Uterus (tissue), 4 donors: ENCODE measurements at places on chromosomes 3 and 15.

DNA sequence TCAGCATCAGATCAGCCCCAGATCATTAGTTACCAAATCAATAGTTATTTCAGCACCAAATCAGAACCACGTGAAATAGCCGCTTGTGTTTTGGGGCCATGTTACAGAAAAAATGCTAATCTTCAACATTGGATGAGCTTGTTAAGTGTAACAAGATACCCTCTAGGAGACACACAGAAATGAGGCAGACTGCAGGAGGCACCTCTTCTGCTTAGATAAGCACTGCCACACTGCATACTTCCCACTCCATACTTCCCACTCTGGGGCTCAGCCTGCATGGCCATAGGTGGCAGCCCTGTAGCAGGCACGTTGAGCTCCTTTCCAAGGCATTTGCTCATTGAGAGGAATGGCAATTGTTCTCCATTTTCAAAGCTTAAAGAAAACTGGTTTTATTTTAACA lies 73.3 kb downstream of the CHCHD6 start:
- DNase-seq: no peak

GRCh38 chr3:126954141-126954842 lies 28.6 kb upstream of the PLXNA1 start:
- no peak for DNase-seq

GRCh38 chr15:97874139-97874538 lies 86.4 kb upstream of the ARRDC4 start:
- no peak for DNase-seq

DNA sequence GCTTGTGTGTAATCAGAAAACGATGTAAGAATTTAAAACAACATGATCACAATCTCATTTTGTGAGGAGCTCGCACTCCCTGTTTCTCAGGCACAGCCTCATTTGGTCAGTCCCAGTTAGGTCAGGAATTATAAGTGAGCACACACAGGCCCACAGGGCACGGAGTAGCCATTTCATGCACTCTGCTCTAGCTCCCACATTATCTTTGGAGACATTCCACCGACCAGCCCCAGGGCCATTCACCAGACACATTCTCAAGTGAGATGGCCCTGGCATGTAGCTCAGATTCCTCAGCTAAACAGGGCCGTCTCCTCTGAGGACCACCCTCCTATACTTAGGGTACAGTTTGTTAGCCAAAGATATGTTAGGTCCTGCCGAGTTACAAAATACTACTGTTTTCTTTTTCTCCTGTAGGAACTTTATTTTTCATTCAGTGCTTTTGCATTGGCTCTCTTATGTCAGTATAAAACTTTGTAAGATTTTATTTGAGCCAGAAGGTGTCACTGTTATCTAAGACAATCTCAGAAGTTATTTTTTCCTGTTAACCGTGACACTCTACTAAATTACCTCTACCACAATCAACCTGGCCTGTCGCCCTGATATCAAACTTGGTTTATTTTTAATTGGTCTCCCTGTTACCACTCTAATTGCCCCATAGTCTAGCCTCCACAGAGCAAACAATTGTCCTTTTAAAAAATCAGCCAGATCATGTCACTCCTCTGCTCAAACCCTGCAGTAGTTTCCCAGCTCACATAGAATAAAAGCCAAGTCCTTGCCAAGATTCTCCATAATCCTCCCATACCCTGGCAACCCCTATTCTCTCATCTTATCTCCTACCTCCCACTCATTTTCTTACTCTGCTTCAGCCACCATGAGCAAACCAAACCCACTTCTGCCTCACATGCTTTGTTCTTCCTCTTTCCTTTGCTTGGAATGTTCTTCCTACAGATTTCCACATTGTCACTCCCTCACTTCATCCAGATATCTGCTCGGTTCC lies 105.7 kb downstream of the PPP2R3A start:
- peak; percentile 27 for DNase-seq

- DNase-seq: no peak
Observed at GRCh38 chr15:58357529-58358476, 74.0 kb upstream of the LIPC start.

DNA sequence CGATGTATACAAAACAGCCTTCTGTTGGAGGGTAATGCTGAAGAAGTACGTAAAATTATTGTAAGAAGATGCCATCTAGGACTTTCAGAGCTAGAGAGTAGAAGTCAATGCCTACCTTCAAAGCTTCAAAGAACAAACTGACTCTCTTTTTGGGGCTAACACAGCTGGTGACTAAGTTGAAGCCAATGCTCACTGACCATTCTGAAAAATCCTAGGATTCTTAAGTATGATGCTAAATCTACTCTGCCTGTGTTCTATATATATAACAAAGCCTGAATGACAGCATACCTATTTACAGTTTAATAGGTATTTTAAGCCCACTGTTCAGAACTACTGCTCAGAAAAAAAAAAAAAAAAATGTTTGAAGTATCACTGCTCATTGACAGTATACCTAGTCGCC lies 18.9 kb downstream of the ADPGK start:
- no peak for DNase-seq

DNA sequence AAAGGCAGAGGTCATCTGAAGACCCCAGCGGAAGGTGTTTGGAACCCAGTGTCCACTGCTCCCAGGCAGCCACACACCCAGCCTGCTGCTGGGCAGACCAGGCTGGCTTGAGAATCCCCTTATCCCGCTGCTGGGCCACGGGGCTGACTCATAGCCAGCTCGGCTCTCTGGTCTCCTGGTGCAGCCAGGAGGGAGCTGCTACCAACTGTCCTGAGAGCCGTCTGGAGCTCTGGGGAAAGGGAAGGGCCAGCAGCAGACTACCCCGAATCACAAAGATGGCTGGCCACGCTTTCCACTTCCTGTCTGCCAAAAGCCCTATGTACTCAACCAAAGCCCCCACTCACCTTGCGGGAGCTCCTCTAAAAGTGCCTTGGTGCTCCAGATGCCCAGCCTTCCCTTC lies 38.3 kb downstream of the WHAMM start:
- no peak for DNase-seq

- DNase-seq: peak; percentile 34
Observed at GRCh38 chr3:38117748-38118420, 19.0 kb downstream of the ACAA1 start.

DNA sequence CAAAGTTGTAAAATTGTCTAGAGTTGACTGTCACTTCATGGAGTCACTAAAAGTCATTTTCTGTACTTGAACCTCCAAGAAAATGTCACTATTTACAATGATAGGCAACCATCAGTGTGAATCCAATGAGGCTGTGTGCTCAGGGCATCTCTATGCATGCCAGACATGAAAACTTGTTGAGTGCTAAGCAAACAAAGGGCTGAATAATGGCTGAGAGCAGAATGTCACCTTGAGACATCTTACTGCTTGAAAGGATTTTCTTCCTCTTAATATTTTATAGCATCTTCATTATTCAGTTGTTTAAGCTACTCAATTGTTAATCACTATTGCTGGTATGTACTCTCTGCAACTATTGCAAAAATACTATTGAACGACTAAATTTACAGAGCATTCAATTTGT lies 184.7 kb downstream of the PLCH1 start:
- no peak for DNase-seq

- DNase-seq: no peak
Observed at GRCh38 chr15:60473135-60473534, 5.8 kb downstream of the ICE2 start.
